ENCODE measurements at places on chromosomes 7 and 10.

DNA sequence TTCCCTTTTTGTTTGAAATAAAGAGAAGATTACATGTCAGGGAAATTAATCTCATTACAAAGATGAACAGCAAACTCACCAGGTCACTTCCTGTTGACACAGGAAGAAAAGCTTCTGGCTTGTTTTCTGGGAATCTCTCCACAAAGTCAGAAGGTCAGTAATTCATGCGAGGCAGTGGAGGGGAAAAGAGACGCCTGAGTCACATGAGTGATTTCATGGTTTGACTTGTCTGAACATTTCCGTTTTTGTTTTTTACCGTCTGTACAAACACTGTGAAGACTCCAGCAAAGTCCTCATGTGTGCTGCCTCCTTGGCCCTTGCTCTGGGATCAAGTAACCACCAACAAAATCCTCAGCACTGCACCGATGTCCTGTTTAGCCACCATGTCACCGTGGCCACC, 2.5 kb upstream of the HABP2 start:
- no peak for DNase-seq

DNA sequence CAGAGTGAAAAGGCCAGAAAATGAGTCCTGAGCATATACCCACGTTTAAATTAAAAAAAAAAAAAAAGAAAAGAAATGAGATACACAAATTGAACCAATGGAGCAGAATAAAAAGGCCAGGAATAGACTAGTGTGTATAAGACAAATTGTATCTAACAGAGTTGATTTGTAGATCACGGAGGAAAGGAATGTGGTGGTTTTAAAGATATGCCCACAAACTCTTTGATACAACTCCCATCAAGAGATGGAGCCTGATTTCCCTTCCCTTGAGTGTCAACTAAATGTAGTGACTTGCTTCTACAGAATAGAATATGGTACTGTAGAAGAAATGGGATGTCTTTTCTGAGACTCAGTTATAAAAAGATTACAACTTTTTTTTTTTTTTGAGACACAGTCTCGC, 10.4 kb downstream of the SYPL1 start:
- no peak for DNase-seq

DNA sequence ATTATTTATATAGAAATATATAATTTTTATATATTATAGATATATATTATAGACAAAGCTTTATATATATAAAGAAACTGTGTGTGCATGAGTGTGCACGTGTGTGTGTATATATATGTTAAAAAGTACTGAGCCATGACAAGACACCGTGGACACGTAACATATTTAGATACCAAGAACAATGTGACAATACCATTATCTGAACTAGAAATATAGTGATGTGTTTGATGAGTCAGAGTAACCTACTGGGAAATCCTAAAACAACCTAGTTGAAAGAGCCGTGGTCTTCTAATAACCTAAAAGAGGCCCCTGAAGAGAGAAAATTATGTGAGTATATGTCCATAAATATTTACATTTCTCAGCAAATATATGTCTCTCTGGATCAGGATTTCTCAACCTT, 50.7 kb upstream of the ITGB8 start:
- no peak for DNase-seq

- no peak for DNase-seq
Measured at GRCh38 chr10:9707216-9707615, 1310.5 kb upstream of the CELF2 start.

- no peak for DNase-seq
Measured at GRCh38 chr10:34029455-34029854, 695.0 kb upstream of the NRP1 start.

- no peak for DNase-seq
Measured at GRCh38 chr10:81040940-81041339, 503.2 kb downstream of the SH2D4B start.

- DNase-seq = no peak
Measured at GRCh38 chr10:95429639-95430038, 131.5 kb downstream of the SORBS1 start.

GRCh38 chr7:144452064-144452463, 48.6 kb upstream of the NOBOX start:
- no peak for DNase-seq

Data from NCI-H446 treated with DMSO at 0.1 percent for 48 hours (cell line).